MV-4-11 (cell line): ENCODE measurements at places on chromosomes 5 and 9.

- no peak for DNase-seq
Measured at GRCh38 chr9:126636983-126637798, 23.5 kb downstream of the LMX1B start.

GRCh38 chr9:89408628-89409101 is 89.2 kb downstream of the SEMA4D start:
- DNase-seq, result no peak

- DNase-seq, result no peak
Measured at GRCh38 chr5:21711866-21712758, 1141.0 kb downstream of the CDH12 start.

DNA sequence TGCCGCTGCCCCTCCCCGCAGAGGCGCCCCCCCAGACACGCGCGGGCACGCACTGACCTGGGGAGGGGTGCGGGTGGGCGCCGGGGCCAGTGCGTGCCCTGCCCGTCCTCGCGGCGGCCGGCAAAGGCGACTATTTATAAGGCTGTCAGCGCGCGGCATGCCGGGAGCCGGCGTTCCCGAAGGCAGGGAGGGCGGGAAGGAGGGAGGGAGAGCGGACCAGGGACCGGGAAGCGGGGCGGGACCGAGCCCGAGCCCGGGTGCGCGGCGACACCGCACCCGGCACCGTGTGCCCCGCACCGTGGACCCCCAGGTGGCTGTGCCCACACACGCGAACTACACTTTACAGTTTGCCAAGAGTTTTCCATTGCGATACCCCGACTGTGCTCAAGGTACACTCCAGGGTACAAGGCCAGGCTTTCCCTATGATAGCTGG is at the start of gene AK1:
Gene AK1, minus strand, starts transcription at position 110 of the 433 bp plus-strand sequence. CDS start 3,058 bp downstream, outside the sequence.
- DNase-seq, result no peak

GRCh38 chr5:65125591-65126541 is 355.9 kb downstream of the ADAMTS6 start:
- DNase-seq, result no peak

DNA sequence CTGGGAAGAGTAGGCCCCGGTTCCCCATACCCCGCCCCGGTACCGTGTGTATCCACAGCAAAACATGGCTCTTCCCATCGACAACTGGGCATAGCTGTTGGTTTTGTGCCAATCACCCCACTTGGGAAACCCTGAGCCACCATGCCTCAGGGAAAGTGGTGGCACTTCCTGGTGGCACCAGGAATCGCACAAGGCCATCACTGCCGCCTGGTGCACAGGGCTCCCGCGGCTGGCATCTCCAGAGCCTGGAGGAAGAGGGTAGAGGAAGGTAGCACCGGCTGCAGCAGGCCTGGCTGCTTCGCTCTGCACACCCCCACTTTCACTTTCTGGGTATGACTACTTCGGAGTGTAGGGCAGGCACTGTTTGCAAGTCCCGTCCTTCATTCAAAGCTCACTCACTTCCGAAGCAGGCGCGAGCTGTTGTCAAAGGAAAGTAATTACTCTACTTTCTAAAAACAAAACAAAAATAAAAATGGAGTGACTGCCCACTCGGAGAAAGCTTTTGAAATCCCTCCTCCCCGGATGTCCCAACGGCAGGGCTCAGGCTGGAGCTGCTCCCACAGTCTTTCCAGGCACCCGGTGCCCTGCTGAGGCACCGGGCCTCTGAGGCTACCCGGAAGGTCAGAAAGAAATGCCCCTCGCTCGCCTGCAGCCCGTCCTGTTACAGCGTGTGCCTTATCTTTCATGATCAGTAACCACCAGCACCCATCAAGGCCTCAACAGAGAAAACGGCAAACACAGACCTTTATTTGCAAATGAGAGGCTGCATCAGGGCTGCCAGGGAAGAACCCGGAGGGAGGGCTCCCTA is 2.0 kb downstream of the BRD3 start:
- peak; percentile 76 for DNase-seq

DNA sequence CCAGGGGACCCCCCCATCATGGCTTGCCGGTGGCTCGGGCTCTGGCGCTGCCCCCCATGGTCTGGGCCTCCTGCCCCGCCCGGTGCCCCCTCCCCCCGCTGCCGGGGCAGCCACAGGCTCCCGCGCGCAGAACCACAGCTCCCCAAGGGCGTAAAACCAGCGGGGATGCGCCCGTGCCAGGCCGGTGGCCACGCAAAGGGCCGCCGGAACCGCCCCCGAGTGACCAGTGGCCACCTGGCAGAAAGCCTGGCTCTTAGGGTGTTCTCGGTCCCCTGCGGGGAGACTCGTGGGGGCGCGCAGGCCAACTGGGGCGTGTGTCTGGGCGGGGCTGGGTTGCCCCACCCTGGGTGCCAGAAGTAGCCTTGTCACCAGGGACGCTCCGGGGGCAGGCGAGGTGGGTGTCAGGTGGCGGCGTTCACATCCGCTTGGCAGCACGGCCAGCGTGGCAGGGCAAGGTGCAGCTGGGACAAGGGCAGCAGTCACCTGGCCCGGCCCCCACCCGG is 515 bp upstream of the AGPAT2 start:
- DNase-seq, result no peak

- DNase-seq, result no peak
Measured at GRCh38 chr5:88045931-88046461, 222.6 kb downstream of the TMEM161B start.

- no peak for DNase-seq
Measured at GRCh38 chr9:37769995-37770394, 14.9 kb downstream of the EXOSC3 start.

- DNase-seq, result no peak
Measured at GRCh38 chr9:93468763-93469456, 15.5 kb upstream of the FAM120AOS start.

- DNase-seq, result no peak
Measured at GRCh38 chr9:34556949-34557348, 32.6 kb downstream of the CNTFR start.

DNA sequence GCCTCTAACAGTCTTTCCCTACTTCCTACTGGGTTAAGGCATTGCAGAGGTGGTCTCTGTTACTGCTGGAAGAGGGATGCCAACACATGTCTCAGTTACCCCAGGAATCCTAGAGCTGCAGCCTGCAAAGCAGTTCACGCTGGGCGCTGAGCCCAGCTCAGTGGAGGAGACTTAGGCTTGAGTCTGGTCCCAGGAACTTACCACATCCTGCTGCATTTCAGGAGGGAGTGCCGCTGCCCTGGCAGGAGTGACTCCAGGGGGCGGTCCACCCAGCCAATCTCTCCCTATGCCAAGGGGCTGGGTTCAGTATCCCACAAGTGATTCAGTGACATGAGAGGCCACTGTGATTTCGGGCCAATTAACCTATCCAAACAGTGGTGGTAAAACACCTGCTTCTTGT is 7.6 kb downstream of the TTC16 start:
- DNase-seq, result no peak

DNA sequence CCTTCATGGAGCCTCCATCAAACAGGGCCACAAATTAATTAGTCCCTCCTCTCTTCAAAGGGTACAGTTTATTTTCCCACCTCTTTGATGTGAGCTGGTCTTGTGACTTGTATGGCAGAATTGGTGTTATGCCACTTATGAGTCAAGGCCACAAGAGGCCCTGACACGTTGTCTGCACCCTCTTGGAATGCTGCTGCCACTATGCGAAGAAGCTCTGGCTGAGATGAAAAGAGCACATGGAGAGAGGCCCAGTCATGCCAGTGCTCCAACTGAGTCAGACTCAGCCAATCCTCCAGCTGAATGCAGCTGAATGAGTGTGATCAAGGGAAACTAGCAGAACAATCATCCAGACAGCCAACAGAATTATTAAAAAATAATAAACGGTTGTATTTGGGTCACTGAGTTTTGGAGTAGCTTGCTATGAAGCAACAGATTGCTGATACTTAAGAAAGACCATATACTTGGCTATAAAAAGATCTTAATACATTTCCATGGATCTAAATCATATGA is 128.3 kb downstream of the MARCHF11 start:
- DNase-seq, result no peak

- DNase-seq, result no peak
Measured at GRCh38 chr9:3894772-3895171, 369.0 kb upstream of the RFX3 start.

- DNase-seq, result no peak
Measured at GRCh38 chr5:37665272-37665671, 174.6 kb downstream of the GDNF start.

DNA sequence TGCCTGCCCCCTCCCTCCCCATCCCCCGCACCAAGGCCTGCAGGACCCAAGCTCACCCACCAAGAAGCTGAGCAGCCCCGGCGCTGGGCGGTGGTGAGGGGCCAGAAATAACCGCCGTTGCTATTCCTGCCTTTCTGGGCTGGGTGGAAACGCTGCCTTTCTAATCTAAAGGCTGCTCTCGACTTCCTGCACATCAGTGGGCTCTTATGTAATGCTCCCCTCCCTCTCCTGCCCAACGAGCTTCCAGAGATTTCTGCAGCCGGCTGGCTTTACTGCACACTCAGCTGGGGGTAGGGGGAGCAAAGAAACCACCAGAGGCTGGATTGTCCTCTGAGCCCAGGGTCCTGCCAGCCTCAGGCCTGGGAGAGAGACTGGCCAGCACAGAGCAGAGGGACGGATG is 6.9 kb upstream of the EGR1 start:
- peak; percentile 5 for DNase-seq
